ENCODE measurements at places on chromosomes 11 and 22.

GRCh38 chr11:27401833-27402316 lies 38.9 kb upstream of the CCDC34 start:
- no peak for DNase-seq

GRCh38 chr11:93857413-93858120 lies 7.1 kb upstream of the VSTM5 start:
- peak; percentile 34 for DNase-seq

GRCh38 chr22:46504584-46504983 lies 32.8 kb downstream of the CELSR1 start:
- no peak for DNase-seq

GRCh38 chr11:75174781-75175370 lies 24.0 kb downstream of the SLCO2B1 start:
- DNase-seq: no peak

DNA sequence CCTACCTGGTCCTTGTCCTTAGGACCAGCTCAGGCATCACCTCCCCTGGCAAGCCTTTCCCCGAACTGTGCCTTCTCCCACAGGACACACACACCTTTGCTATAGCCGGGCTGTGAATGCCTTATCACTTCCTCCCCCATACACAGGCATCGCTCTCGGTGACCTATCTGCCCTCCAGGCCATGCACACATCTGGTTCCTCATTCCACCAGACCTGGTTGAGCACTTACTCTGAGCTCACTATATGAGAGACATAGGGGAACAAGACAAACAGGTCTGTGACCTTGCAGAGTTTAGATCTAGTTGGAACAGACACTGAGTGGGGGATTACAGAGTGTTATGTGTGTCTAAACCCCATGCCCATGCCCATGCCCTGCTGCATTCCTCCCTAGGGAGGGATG lies 3.1 kb upstream of the BCR start:
- no peak for DNase-seq

- no peak for DNase-seq
Observed at GRCh38 chr11:72602250-72602904, 71.8 kb downstream of the PDE2A start.

DNA sequence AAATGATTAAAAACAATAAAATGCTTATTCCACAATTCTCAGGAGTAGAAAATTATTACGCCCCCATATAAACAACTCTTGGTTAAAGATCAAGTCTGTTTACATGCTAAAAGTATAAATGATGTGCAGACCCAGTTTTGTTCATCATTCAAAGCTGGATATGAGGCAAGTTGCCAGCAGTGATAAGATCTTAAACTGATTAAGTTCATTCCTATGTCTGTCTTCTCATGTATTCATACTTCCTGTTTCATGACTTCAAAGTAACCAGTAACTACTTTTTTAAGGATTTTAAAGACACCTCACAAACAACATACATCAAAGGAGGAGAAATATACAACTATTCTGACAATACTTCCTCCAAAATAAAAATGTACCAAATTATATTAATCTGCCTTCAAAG lies 55.0 kb upstream of the ARHGAP32 start:
- no peak for DNase-seq

DNA sequence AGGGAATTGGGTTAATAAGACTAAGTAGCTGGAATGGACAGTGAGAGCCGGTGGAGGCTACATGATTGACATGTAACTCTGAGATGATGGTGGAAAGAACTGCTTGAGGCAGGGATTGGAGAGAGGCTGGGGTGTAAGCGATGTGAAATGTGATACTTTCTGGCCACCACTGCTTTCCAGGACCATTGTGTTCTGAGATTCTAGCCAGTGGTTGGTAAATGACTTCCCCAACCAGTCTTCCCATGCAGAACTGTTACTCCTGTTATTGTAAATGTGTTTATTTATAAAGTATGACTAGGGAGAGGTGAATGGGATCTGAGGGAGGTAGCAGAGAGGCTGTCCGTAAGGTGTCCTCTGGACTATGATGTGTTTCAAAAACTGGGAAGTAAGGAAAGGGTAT lies 18.1 kb downstream of the EXT2 start:
- DNase-seq: no peak

Data from fibroblast of gingiva (primary cell).